ENCODE measurements at places on chromosomes 1 and 21.

DNA sequence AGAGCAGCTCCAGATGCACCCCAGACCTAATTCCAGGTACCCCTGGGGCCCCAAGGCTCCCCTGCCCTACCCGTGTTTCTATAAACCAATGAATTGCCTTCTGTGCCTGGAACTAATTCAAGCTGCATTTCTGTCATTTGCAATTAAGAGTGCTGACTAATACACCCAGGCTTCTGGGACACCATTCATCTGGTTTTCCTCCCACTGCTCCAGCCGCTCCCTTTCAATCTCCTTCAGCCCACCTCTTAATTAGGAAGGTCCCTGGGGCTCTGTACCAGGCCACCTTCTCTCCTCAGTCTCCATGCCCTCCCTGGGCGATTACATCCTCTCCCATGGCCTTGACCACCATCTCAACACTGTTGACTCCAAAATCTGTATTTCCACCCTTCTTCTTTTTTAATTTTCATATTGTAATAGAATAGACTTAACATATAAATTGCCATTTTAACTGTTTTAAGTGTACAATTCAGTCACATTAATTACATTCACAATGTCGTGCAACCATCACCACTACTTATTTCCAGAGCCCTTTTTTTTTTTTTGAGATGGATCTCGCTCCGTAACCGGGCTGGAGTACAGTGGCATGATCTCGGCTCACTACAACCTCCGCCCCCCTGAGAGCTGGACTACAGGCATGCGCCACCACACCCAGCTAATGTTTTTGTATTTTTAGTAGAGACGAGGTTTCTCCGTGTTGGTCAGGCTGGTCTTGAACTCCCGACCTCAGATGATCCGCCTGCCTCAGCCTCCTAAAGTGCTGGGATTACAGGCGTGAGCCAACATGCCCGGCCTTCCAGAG is 9.2 kb upstream of the GJB3 start:
- no peak for DNase-seq

GRCh38 chr1:94723463-94723862 is 96.7 kb upstream of the SLC44A3 start:
- DNase-seq, result no peak

DNA sequence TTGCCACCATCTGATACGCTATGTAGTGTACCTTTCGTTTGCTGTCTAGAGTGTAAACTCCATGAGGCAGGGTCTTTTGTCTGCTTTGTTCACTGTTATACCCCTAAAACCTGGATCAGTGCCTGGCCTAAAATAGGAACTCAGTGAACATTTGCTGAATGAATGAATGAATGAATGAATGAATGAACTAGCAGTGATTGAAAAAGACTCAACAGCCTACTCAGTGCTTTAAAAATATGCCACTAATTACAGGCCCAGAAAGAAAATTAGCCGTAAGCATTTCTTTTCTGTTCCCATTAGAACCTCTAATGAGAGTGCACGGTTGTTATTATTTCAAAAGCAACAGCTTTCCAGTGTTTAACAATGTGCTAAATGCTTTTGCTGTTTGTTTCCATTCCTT is 69.3 kb upstream of the SYT6 start:
- DNase-seq, result no peak

DNA sequence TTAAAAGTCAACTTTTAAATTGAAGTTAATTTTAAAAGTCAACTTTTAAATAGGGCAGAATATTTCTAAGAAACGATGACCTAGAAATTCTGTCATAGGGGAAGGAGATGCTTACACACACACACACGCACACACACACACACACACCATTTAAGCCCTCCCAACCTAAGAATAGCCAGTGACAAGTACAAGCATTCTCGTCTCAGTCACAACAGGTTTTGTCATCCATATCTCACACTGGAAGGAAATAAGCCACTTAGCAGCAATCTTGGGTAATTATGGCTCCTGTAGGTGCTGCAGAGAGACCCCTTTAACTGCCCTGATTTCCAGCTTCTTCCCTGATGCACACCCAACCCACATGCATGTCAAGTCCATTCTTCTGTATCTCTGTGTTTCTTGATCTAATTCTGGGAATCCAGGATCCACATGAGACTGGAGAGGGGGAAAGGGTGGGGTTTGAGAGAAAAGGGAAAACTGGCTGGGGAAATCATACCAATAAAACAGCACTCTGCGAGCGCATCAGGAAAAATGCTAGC is 338.1 kb downstream of the PAPPA2 start:
- no peak for DNase-seq

DNA sequence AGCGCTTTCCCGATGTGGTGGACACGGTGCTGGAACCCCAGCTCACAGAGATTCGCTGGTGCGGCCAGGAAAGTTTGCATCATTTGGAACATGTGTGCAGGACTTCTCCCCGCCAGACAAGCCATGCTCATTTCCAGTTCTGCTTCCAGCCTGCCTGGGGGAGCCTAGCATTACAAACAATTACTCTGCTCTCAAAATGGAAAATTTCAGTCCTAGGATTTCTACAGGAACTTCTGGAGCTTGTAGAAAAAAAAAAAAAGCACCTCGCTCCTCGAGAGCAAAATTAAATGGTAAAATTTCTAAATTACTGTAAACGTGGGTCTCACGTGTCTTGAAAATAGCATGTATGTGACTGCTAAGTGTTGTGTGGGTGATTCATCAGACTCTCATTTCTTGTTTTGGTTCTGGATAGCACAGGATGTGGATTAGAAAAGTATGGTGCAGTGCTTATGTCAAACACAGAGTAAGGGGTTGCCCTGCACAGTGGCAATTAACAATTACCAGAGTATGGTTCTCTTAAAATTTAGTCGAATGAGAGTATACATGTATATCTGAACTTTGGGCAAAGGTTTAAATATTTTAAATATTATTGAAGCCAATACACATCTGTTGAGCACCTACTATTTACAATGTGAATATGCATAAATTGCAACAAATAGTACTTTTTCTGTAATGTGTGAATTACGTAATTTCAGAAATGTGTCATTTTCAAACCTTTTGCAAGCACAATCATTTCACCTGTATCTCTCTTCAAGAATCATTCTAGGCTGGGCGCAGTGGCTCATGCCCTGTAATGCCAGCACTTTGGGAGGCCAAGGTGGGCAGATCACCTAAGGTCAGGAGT is 61.8 kb upstream of the PTGFRN start:
- DNase-seq, result no peak

- peak; percentile 7 for DNase-seq
Measured at GRCh38 chr1:24503059-24503751, 569 bp downstream of the RCAN3 start.

- DNase-seq, result no peak
Measured at GRCh38 chr21:44670642-44671432, 4.1 kb upstream of the KRTAP12-2 start.

DNA sequence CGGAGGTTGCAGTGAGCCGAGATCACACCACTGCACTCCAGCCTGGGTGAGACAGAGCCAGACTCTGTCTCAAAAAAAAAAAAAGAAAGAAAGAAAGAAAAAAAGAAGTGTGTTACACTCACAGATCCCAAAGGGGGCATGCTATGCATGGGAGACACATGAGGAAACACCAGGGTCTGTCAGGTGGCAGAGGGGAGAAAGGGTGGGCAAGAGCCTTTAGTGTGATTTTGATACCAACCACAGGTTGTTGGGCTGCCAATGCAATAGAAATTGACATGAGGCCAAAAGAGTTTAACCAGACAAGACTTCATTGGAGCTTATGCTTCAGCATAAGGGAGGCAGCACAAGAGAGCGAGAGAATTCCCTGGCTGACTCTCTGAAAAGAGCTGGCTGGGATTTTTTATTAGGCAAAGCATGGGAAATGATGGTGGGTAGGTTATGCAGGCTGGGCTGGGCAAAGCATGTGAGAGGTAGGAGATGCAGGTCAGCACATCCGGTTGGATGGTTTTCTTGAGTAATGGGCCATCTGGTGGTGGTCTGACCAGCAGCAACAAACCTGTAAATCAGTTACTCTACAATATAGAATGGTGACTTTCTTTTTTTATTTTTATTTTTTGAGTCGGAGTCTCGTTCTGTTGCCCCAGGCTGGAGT is 11.7 kb upstream of the EXTL1 start:
- DNase-seq, result no peak

GRCh38 chr1:39301606-39302005 is 97.1 kb downstream of the MACF1 start:
- no peak for DNase-seq

- DNase-seq, result no peak
Measured at GRCh38 chr1:214633686-214634085, 30.7 kb downstream of the CENPF start.

- DNase-seq, result no peak
Measured at GRCh38 chr1:77825131-77825709, 45.8 kb downstream of the MIGA1 start.

- DNase-seq, result no peak
Measured at GRCh38 chr1:218510153-218510772, 165.1 kb downstream of the TGFB2 start.

GRCh38 chr1:152502496-152503180 is 8.0 kb upstream of the LCE5A start:
- no peak for DNase-seq

DNA sequence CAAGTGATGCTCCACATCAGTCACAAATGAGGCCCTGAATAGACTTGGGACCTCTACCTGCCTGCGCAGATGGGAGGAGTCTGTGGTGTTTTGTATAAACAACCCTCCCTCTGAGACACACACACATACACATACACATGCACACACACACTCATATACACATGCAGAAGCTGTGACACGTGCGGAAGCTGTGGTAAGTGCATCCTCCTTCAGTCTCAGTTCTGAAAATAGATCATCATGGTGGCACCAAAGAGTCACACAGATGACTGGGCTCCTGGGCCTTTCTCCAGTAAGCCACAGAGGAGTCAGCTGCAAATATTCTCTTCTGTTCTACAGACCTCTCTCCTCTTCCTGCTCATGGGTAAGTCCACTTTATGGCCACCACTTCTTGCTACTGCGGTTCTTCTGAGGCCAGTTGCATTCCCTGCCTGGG is at the start of gene LY9:
Gene LY9, plus strand, starts transcription at position 224 of the 433 bp plus-strand sequence. Its CDS starts 14 bp downstream, at position 238.
- DNase-seq, result no peak

- DNase-seq, result no peak
Measured at GRCh38 chr21:43936247-43936967, 71.4 kb downstream of the AGPAT3 start.

DNA sequence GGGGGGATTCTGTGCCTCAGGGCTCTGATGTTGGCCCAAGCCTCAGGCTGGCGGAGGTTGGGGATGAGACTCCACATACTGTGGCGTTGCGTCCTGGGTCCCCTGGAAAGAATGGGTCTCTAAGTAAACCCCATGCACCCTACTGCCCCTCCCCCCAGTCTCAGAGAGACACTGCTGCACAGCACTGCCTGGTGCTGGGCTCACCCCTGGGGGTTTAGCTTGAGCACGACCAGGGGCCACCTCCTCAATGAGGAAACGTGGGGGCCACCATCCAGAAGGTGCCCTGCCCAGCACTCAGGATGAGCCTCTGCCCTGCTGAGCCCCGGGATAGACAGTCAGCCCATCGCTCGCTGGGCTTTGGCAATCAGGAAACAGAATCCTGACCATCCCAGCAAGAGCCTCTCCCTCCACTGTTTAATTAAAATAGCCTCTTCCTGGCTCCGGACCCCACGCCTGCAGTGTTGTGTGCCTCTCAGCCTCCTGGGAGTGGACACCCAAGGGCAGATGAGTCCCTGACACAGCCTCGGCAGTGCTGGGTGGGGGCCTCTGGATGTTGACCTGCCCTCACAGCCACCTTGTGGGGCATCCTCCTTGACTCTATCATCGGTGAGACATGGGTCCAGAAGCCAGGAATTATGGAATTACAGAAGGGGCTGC is 3.5 kb upstream of the KRTAP10-4 start:
- DNase-seq, result no peak

DNA sequence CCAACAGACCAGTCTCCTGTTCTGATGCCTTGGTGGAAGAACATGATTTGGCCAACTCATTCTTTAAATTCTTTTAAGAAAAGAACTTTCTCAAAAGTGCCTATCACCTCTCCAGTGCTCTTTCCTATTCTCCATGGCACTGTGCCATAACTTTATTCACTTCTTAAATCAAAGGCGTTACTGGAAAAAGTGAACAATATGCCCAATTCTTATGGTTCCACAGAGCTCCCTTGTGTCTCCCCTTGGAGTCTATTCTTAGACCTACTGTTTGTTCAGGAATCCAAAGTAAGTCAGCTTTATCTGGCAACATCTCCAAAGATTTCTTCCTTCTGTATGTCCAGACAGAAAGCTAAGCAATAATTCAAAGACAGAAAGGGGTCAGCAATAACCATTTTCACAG is 111.9 kb upstream of the MAGI3 start:
- DNase-seq, result no peak

- no peak for DNase-seq
Measured at GRCh38 chr1:234836776-234837357, 226.9 kb upstream of the IRF2BP2 start.

- DNase-seq, result no peak
Measured at GRCh38 chr1:28062806-28063205, 25.6 kb downstream of the EYA3 start.

GRCh38 chr1:153515504-153516394 is 20.0 kb downstream of the S100A6 start:
- DNase-seq, result no peak

GRCh38 chr1:234322097-234322496 is 51.2 kb upstream of the COA6 start:
- no peak for DNase-seq

DNA sequence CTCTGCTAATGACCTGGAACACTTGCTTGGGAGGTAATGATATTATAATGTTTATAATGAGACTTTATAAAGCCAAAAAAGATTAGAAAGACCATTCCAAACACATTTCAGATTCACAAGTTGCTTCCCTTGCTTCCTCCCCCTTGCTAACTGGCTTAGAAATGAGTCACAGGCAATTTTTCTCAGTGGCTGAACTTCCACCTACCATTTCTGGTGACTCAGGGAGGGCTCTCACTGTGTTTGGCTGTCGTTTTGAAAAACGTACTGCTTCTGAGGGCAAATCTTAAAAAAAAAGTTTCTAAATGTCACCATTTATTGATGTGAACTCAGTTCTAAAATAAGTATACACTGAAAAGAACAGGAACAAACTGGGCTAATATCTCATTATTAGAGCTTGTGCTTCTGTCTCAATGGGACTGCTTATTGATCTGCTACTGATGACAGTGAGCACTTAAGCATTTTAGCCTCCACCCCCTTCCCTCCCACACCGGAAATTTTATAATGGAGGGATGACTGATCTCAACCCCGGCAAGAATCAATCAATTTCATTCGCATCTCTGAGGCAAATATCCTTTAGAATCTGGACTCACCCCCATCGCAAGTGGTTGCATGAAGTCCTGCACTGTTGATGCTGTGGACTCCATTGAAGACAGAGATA is 278.3 kb downstream of the KCTD3 start:
- DNase-seq, result no peak

DNA sequence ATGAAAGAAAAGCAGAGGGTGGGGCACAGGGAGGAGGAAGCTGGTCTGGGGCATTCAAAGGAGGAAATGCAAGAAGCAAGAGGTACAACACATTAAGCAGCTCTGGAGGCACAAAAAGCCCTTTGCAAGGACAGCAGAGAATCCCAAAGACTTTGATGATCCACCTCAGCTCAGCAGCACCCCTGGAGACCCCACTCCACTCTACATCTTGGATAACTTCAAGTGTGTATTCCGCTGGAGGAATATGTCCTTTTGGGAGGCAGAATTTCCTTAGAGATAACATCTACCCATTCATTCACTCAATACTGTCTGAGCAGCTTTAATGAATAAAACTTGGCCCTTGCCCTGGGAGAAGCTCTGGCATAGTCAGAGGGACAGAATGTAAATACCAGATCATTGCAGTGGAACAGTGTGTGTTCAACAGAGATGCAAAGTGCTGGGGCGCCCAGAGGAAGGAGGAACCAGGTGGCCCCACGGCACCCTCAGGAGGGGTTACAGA is 599.7 kb downstream of the KIF26B start:
- no peak for DNase-seq

GRCh38 chr1:29704430-29704829 is 468.1 kb downstream of the PTPRU start:
- no peak for DNase-seq

GRCh38 chr1:172086137-172086536 is 244.8 kb downstream of the DNM3 start:
- no peak for DNase-seq

Data from renal cortex interstitium (tissue), 15 donors.